Caudate nucleus (tissue), 63 donors: ENCODE measurements at places on chromosomes 6 and 20.

DNA sequence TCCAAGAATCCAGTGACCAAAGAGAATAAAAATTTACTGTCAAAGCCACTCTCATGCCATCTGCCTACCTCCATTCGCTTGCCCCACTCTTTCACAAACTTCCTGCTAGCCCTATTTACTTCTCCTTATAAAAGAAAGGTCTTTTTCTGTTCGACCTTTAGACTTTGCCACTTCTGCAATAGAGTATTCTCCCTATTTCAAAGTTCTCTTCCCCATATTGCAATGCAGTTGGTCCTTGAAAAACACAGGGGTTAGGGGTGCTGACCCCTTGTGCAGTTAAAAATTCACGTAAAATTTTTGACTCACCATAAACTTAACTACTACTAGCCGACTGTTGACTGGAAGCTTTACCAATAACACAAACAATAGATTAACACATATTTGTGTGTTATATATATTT lies 15.0 kb downstream of the CCN2 start:
- DNase-seq = no peak

DNA sequence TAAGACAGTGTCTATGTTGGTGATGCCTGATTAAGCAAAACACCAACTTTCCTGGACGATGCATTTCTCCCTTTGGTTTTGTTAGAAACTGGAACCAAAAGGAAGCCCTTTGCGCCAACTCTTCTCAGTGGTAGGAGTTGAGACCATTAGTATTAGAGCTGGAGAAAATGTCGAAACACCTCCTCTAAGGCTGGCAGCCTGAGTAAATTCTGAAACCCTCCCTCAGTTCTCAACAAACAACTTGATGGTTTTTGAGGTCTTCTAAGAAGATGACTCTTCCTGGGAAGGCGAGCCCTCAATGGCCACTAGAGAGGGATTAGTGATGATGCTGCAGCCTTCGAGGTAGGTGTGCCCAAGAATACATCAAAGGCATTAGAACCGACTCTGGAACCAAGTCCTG lies 78.4 kb upstream of the CCN6 start:
- DNase-seq = no peak

- no peak for DNase-seq
Measured at GRCh38 chr6:104170401-104170800, 689.3 kb downstream of the HACE1 start.

DNA sequence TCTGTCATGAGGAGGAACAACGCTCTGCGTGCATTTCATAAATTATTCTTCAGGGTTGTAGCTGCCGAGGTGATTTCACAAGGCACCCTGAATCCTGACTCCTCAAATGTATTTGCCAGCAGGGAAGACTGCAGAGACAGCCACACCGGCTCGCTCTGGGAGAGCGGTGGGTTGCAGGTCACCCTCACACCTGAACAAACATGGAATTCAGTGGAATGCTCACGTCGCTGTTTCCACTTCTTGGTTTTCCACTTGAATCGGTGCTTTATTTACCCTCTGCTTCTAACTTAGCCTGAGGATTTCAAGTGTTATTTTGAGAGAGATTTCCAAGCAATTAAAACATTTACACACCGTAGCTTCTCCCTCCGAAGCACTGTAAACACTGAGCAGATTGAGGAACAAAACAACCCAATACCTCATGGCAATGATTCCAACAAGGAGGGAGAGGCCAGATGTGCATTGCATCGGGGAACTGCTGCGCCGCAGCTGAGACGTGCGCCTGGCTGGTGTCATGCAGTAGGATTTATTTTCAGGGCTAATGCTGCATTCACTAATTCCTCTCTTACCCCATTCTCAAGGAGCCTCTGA lies 59.5 kb upstream of the GGTLC1 start:
- DNase-seq = no peak

DNA sequence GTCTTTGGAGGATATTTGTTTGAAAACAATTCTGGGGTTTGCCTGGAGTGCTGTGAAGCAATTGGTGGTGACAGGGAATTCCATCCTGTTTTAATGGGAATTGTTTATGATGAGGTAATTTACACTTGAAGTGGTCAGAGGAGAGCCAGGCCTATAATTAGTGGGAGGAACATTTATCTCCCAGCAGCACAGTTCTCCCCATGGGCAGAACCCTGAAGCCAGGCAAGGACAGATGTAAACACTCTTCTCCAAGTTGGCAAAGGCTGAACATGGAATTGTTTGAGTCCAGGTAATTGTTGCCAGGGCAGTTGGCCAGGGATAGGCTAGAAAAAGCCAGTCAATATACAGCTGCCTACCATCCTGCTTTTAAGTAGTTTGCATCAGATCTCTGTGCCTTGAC lies 789.7 kb downstream of the FRK start:
- DNase-seq = no peak

DNA sequence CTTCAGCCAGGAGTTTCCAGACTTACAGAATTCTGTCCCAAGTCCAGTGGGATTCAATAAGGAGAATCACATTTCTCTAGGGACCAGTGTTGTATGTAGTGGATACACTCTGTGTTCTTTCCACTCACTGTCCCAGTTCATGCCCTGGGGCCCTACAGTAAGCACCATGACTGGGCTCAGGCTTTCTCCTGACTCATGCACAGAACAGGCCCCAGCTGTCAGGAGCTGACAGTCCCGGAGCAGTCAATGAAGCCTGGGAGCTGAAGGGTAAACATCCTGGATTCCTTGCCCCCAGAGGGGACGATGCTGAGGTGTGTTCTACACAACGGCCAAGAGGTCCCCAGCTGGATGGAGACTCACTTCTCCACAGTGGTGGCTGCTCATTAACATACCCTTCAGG lies 40.2 kb upstream of the LRFN2 start:
- DNase-seq = no peak
